ENCODE measurements at places on chromosomes 12 and 14.
A peak's percentile ranks its signal among the peaks of the same experiment; 100 is the strongest.

- no peak overlapping the region for H3K4me3 ChIP-seq
- H3K36me3 ChIP-seq: no peaks in the 10 kb centered on the region
- no peak for DNase-seq
- no peak overlapping the region for H3K27ac ChIP-seq
- peaks cover 9% of the 10 kb centered on the region for H3K4me1 ChIP-seq
Observed at GRCh38 chr12:24088751-24089509, 139.5 kb upstream of the SOX5 start.

GRCh38 chr14:72947366-72948160 is 21.3 kb downstream of the DCAF4 start:
- H3K4me3 ChIP-seq: no peak overlapping the region
- H3K27me3 ChIP-seq: no peaks in the 10 kb centered on the region
- H3K4me1 ChIP-seq: no peaks in the 10 kb centered on the region
- no peak for DNase-seq
- peak overlapping the region; percentile 39 for H3K27ac ChIP-seq

DNA sequence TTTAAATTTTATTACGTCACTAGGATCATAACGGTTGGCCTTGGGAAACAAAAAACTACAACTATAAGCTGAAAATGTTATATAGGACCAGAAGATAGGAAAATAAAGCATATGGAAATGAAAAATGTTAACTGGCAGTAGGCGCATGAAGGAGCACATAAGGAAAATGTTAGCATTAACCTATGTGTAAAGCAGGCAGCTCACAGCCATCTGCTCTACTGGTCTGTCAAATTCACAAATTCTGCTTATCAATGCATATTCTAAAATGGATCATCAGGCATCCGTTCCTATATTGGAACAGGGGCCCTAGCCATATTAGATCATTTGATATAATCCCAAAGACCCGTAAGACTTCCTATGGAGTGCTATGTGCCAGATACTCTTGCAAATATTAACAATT is 263.9 kb downstream of the MDGA2 start:
- H3K27me3 ChIP-seq: peaks cover 3% of the 10 kb centered on the region
- no peaks in the 10 kb centered on the region for H3K36me3 ChIP-seq
- no peaks in the 10 kb centered on the region for H3K4me1 ChIP-seq
- H3K27ac ChIP-seq: no peak overlapping the region
- DNase-seq: no peak
- no peak overlapping the region for H3K4me3 ChIP-seq

- H3K4me3 ChIP-seq: no peak overlapping the region
- no peaks in the 10 kb centered on the region for H3K36me3 ChIP-seq
- no peak for DNase-seq
- H3K4me1 ChIP-seq: peaks cover 5% of the 10 kb centered on the region
- H3K27ac ChIP-seq: no peak overlapping the region
- H3K27me3 ChIP-seq: no peaks in the 10 kb centered on the region
Observed at GRCh38 chr12:97805146-97805545, 342.5 kb downstream of the RMST start.

DNA sequence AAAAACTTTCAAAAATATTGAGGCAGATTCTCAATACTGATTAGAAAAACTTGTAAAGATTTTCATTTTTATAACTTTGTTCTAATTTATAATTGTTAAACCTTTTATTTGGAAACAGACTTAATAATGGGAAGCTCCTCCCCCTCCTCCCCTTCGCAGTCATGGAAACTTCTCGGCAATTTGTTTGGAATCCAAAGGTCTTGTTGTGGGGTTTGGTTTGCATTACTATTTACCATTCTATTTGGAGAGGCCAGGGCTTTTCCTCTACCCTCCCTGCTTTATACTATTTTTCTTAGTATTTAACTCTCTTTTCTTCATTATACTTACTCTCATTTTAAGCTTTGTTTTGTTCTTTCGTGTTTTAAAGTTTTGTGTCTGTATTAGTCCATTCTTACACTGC is 6.0 kb downstream of the SLC39A9 start:
- no peak for DNase-seq
- H3K4me3 ChIP-seq: no peak overlapping the region
- H3K27me3 ChIP-seq: no peaks in the 10 kb centered on the region
- H3K27ac ChIP-seq: no peak overlapping the region

GRCh38 chr14:102772781-102773570 is 4.3 kb upstream of the TRAF3 start:
- H3K27ac ChIP-seq: no peak overlapping the region
- no peak for DNase-seq
- no peaks in the 10 kb centered on the region for H3K27me3 ChIP-seq
- no peak overlapping the region for H3K4me3 ChIP-seq
- H3K4me1 ChIP-seq: peaks cover 11% of the 10 kb centered on the region

Measured in mesothelial cell of epicardium (in vitro differentiated cells).